ENCODE measurements at places on chromosomes 1 and 21.

DNA sequence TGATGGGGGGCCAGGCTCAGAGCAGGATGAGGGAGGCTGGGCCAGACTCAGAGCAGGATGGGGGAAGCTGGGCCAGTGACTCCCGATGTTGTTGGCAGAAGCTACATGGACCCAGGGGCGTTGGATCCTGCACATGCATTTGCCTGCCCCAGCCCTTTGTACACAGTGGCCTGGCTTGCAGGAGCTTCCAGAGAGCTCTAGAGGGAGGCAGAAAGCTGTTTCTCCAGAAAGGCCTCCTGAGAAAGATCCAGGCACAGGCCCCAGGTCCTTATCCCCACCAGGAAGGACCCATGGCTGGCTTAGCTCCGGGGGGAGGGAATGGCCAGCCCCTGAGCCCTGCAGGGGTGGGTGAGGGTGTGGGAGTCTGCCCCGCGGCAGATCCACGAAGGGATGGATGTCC lies 106.6 kb upstream of the ACTRT2 start:
- DNase-seq: no peak

DNA sequence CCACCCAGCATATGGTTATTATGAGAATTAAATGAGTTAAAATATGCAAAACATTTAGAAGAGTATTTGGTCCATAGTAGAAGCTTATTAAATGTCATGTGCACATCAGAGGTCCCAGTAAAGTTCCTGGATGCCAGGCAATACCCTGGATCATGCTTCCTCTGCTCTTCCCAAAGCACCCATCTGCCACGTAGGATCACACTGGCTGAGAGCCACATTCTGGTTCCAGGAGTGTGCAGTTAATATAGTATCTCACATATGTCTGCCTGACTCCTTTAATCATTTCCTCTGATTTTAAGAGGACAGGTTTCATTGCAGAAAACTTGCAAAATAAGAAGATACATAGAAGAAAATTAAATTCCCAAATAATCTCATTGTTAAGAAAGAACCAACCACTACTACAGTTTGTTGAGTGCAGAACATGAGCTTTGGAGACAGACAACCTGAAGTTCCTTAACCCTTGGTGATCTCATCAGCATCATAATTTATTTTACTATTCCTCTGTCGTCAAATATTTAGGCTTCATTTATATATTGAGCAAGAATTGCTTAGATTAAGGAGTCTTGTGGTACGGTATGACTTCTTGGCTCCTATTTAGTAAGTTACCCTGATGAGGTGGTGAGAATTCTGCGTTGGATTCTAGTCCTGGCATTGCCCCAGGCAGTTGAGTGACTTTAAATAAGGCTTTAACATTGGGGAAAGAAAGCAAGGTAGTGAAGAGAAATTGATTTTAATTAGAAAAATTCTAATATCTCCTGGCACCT lies 12.3 kb downstream of the SGIP1 start:
- DNase-seq: no peak

DNA sequence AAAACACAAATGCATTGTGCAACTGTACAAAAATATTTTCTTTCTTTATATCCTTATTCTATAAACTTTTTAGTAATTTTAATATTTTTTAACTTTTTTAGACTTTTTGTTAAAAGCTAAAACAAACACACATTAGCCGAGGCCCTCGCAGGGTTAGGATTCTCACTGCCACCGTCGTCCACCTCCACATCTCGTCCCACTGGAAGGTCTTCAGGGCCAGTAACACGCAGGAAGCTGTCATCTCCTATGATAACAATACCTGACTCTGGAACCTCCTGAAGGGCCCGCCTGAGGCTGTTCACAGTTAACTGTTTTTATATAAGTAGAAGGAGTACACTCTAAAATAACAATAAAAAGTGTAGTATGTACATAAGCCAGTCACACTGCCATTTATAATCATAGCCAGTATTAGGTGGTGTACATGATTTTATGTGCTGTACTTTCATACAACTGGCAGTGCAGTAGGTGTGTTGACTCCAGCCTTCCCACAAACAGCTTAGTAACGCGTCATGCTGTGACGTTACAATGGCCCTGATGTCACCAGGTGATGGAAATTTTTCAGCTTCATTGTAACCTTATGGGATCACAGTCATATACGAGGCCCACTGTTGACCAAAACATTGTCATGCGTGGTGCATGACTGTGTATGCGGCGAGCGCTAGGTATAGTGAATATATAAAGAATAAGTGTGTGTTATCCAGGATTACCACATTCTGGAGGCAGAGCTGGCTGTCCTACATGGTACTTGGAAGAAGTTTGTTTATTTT lies 8.8 kb downstream of the TFF2 start:
- DNase-seq: no peak

- DNase-seq: no peak
Observed at GRCh38 chr1:69567652-69568420, at the start of gene LRRC7. Gene LRRC7, plus strand, starts transcription at chr1:69567922. Its CDS starts 718 bp downstream, at chr1:69568640.

DNA sequence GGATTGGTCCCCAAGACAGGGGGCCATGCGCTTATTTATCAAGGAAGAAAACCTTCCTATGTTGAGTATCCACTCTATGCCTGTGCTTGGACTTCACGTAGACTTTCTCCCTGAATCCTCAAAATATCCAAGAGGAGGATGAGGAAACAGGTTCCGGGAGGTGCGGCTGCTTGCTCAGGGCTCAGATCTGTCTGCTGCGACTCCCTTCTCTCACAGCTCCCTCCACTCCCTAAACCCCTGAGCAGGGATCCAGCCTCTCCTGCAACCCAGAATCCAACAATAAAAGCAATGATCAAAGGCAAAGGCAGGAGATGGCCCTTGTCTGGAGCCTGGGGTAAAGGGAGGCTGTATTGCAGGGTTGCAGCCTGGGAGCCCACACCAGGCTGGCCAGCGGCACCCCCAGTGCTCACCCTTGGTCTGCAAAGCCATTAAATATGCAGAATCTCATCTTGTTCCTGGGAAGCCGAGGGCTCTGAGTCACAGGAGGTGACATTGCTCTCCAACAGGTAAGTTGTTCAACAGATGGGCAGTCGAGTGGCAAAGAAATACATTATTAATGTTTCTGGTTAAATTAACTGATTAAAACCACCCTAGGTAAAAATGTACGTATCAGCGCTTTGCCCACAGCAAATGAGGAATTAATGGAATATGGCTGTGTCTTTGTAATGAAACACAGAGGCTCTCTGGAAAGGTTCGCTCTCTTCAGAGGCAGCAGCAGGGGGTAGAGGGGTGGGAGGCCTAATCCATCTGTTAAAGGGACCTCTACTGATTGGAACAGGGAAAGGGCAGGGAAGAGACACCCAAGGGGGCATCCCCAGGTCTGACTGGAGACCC lies 111.5 kb downstream of the GRIK3 start:
- no peak for DNase-seq

GRCh38 chr1:118254001-118254400 lies 69.0 kb upstream of the SPAG17 start:
- DNase-seq: no peak

DNA sequence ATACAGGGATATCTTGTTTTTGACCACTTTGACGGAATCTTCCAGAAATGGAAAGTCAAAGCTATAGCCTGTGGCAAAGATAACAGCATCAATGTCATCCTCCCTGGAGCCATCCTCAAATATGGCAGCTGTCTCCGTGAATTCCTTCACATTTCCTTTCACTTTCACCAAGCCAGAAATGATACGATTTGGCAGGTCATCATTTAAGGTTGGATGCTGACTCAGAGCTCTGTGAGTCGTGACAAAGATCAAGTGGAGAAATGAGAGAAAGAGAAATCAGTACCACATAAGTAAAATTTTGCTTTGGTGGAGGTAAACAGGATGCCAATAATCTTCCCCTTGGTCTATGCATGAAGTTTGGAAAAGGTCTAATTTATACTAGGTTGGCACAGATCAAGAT lies 23.9 kb downstream of the FMO5 start:
- no peak for DNase-seq

DNA sequence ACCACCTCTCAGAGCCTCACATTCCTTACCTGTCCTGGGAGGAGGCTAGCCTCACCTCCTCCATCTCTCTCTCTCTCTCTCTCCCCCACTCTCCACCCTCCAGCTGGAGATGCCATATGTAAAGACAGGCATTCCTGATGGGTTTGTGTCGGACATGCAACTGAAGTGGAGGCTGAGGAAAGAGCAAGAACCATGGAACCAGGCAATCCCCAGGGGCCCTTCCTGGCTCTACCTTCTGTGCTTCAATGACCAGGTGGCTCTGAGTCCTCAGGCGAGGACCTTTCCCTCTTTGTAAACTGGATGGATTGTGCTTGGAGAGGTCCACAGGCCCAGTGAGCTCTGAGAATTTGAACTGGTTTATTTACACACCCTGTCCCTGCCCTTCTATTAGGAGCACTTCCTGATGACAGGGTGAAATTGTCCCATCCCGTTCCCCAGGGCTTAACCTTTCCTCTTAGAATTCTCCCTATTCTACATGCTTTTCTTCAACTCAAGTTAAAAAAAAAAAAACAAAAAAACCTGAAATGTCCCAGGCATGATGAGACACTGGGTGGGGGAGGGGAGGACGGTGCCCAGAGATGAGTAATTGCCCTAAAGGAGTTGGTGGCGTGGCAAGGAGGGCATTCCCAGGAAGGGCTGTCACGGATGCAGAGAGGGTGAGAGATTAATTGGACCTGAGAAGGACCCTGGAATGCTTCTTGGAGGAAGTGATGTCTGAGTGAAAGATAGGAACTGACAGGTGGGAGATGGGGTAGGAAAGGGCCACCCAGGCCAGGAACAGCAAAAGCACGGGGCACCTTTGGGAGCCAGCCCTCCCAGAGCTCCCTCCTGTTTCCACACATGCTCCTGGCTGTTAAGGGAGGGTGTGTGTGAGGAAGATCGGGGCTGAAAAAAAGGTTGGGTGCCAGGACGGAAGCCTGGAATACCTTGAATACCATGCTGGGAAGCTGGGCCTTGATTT lies 50.2 kb upstream of the WASF2 start:
- DNase-seq: no peak

- no peak for DNase-seq
Observed at GRCh38 chr1:68010090-68010489, 40.3 kb downstream of the DIRAS3 start.

DNA sequence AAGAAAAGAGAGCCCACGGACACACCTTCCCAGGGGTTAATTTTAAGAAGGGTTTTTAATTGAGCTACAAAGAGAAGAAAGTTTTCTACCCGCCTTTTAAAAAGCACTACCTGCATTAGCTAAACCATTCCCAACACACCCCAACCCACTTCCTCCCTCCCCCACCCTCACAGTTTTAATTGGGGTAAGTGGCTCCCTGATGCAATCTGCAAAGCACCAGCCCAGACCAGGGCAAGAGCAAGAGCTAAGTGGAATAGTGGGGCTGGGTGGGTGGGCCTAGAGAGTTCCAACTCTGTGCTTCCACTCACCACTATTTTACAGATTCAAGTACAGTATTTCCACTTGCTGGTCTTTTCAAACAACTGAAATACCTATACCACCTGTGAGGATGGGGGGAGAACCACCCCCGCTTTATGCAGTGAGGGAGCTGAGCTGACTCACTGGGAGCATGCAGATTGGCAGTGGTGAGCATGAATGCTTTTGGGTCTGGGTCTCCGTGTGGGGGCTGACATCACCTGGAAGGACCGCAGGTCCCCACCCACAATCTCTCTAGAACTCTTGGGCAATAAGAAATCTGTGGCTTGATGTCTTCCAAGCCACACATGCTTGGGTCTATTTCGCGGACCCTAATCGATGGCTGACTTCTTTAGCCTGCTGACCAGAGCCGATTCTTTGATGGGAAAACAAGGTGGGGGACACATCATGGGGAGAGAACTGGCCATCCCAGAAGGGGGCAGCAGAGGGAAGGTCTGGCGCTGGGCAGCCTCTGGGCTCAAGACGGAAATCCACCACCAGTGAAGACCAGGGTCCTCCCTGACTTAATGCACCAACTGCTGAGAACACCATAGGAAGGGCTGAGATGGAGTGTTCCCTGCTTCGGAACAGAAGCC lies 95.5 kb downstream of the SSBP3 start:
- no peak for DNase-seq

GRCh38 chr1:168084396-168085231 lies 52.1 kb downstream of the GPR161 start:
- DNase-seq: peak; percentile 31

DNA sequence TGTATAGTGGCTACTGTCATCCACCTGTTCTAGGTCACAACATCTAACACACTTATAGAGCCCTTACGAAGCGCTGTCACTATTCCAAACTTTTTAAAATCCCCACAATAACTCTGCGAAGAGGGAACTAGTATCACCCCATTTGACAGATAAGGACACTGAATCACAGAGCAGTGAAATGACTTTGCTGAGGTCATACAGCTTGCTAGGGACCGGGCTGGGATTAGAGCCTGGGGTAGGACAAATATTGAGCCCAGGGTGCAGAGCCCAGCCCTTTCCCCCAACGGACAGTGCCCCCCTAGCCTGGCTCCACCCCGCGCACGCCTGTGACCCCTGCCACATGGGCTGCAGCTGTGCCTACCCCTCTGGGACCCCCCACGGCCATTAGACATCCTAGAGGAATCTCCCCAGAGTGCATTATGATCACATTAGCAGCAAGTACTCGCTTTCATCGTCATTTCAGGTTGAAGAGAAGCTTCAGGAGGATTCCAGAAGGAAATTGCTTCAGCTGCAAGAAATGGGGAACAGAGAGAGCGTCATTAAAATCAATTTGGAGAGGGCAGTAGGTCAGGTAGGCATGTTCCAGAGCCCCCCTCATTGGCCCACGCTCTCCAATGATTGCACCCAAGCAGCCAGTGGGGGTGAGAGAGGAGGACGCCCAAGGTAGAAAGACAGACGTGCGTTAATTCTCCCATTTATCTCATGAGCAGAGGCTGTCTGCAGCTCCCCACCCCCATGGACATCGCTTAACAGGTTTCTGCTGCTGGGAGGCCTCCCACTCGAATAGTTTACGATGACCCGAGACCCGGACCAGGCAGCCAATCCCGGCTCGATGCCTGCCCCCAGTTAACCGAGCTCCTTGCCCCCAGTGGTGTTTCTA lies 77.2 kb downstream of the FHAD1 start:
- no peak for DNase-seq

GRCh38 chr1:93605026-93605568 lies 76.5 kb downstream of the BCAR3 start:
- no peak for DNase-seq

DNA sequence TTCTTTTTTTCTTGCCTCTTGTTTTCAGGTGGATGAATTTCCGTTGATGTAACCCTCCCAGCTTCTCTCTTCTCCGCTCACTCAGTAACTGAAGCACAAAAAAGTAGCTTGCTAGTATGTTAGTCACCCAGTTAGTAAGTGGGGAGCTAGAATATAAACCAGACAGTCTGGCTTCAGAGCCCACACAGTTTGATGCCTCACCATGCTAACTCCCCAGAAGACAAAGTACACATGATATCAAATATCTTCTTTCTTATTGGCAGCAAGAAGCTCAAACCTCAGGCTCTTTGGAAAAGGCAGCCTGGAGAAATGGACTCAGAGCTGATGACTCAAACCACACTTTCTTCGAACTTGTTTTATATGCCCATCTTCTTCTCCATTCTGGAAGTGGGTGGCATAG lies 187.5 kb upstream of the PLXNA2 start:
- no peak for DNase-seq

DNA sequence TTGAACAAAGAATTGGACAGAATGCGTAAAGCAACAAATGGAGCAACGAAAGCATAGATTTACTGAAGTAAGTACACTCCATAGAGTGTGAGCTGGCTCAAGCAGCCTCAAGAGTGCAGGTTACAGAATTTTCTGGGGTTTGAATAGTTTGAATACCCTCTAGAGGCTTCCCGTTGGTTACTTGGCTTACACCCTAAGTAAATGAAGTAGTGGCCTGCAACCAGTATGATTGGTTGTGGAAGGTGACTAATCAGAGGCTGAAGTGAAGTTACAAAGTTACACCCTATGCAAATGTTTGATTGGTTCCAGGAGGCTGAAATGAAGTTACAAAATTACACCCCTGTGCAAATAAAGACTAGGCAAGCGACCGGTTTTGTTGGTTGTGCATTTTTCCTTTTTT lies 10.9 kb downstream of the TCEANC2 start:
- no peak for DNase-seq

All from stimulated activated CD4-positive, alpha-beta T cell treated with anti-CD3 and anti-CD28 coated beads, TNF-alpha, amount 100 ng/mL, for 24 hours (primary cell).